HCEC 1CT (cell line): ENCODE measurements at places on chromosomes 7 and 10.

- no peak for DNase-seq
These were observed 166.0 kb upstream of the ANK3 start for GRCh38 chr10:60555700-60556099.

DNA sequence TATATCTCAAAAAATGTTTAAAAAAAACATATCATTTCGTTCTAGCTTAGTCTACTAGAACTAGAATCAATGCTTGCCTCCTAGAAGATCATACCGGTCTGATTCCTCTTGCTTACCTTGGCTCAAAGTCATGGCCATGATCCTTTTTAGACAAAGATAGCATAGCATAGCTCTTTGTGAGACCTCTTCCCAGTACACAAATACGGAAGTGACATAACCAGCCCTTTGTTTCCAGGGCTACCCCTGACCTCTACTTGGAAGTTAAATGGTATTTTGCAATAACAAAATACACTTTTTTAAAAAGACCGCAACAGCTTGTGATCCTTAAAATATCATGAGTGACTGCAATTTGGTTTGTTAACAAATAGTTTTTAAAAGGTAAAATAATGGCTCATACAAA lies 130.7 kb upstream of the NOBOX start:
- no peak for DNase-seq

DNA sequence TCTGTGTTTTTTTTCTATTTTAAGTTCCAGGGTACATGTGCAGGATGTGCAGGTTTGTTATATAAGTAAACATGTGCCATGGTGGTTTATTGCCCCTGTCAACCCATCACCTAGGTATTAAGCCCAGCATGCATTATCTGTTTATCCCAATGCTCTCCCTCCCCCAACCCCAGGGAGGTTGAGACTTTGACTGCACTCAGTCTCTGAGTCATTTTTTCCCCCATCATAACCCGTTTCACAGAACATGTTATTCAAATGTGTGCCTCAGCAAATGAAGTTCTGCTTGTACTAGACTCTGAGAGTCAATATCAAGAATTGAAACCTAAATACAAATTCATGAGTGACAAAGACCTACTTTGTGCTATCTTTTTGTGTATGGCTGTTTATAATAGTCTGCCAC lies 70.0 kb upstream of the CYP26C1 start:
- DNase-seq, result peak; percentile 45

GRCh38 chr7:23114896-23115295 lies 9.3 kb downstream of the KLHL7 start:
- peak; percentile 46 for DNase-seq

GRCh38 chr7:100687751-100688300 lies 6.2 kb downstream of the GIGYF1 start:
- no peak for DNase-seq

- DNase-seq, result peak; percentile 90
These were observed 575.3 kb downstream of the IPMK start for GRCh38 chr10:57692255-57692980.

- no peak for DNase-seq
These were observed 3.3 kb downstream of the ZMIZ1 start for GRCh38 chr10:79072041-79072441.

- no peak for DNase-seq
These were observed 209.1 kb downstream of the PRPF18 start for GRCh38 chr10:13795653-13796555.

GRCh38 chr7:2729893-2730716 lies 42.1 kb downstream of the AMZ1 start:
- DNase-seq, result no peak

DNA sequence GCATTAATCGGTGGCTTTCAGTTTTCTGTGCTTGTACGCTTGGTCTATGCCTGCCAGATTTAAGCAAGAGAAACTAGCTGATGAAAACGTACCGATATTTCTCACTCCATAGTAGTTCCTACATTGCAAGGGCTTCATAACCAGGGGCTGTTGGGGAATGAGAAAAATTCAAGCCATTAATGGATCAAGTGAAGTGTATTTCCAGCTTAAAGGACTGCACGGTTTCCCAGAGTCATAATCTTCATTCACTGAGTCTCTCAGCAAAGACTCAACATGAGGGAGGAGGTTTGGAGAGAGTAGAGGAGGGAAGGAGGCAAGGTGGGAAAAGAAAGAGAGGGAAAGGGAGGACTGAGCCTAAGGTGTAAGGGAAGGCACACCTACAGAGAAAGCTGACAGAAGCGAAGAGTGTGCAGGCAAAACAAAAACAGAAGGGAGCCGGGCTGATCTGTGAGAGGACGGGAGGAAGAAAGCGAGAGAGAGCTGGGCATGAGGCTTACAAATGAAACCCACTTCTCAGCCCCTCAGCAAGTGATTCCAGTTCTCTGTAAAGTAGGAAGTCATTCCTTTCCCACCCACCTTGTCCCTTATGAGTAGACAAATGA lies 625 bp downstream of the GIMAP2 start:
- no peak for DNase-seq

DNA sequence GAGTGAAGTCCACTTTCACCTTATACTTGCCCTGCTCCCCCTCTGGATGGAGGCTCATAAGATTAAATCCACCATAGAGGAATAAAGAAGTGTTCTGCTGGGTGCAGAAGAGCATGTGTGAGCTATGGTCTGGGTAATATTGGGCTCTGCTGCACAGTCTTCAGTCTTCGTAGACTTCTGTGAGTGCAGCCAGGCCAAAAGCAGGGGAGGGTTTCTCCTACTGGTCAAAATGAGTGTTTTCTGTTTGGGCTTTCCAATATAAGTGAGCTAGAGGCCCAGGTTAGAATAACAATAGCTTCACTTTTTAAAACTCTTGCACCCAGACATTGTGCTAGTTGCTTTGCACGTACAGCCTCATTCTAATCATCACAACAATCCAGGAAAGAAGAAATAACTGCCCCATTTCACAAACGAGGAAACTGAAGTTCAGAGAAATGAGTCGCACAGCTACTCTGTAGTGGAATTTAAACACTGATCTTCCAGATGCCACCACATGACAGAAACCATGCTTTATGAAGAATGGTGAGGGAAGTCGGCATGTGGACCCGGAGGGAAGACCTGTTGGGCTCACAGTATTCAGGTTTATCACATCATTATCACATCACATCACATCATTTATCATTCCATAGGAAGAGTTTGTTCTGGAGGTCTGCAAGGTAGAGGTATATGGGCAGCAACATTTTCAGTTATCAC lies 23.8 kb upstream of the MSMB start:
- no peak for DNase-seq

- DNase-seq, result no peak
These were observed 123.3 kb upstream of the GHITM start for GRCh38 chr10:84015877-84016595.

DNA sequence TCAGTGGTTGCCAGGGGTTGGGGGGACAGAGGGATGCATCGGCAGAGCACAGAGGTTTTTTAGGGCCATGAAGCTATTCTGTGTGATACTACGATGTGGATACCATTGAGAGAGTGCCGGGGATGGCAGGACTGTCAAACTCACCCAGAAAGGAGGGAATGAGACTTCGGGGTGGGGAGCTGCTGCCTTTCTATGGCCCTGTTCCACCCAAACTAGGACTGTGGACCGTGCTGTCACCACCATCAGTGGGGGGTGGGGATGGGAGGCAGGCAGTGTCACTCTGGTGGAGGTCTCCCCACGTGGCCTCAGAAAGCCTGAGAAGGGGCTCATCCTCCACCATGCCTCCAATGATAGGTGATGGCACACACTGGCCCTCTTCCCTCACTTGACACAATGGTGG lies 146.2 kb downstream of the PTPN20 start:
- no peak for DNase-seq
